ENCODE measurements at places on chromosomes 3 and 15.

DNA sequence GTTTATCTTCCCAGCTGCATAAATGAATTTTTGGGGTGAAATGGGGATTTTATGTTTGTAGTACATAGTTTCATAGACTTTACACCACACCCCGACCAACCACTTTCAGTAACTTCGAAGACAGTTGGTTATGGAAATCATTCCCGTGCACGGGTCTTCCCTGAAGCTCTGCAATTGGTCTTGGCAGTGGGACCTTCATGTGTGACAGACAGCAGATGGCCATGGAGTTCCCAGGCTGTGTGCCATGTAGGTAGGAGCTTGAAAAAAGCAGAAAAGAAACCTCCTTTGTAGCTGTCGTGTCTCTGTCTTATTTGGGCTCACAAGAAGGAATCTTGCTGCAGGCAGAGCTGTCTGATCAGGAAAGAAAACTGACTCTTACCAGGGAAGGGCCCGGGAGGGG lies 25.9 kb downstream of the EXOG start:
- DNase-seq = no peak

GRCh38 chr15:69394556-69395282 lies 19.4 kb upstream of the KIF23 start:
- no peak for DNase-seq

GRCh38 chr3:51669241-51670052 lies 1.6 kb upstream of the TEX264 start:
- DNase-seq = no peak

GRCh38 chr15:66128116-66128680 lies 125.4 kb downstream of the MEGF11 start:
- DNase-seq = no peak

GRCh38 chr15:51793521-51794305 lies 35.7 kb upstream of the TMOD3 start:
- no peak for DNase-seq

GRCh38 chr3:50708620-50709019 lies 33.9 kb downstream of the DOCK3 start:
- DNase-seq = peak; percentile 0

- no peak for DNase-seq
Observed at GRCh38 chr3:50532062-50532705, 28.8 kb upstream of the CACNA2D2 start.

- DNase-seq = no peak
Observed at GRCh38 chr3:7461202-7461825, 600.4 kb downstream of the GRM7 start.

- no peak for DNase-seq
Observed at GRCh38 chr3:11718637-11719405, 75.1 kb upstream of the VGLL4 start.

- DNase-seq = no peak
Observed at GRCh38 chr3:160226026-160226907, 1.0 kb downstream of the C3orf80 start.

GRCh38 chr15:56469483-56469882 lies 4.5 kb upstream of the MNS1 start:
- no peak for DNase-seq

DNA sequence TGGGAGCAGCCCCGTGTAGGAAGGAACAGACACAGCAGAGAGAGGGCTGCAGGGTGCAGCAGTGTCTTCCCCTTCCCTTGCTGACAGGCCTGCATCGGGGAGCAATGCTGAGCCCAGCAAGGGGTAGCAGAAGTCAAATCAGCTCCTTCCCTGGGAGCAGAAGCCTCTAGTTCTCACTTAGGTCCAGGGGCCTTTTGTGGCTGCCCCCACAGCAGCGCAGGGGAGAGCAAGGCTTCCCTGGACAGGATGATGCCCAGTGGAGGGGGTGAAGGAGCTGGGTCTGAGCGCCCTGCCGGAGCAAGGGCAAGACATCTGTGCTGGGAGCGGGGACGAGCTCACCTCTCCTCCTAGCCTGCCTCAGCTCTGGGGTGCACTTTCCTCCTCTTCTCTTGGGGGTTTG lies 827 bp downstream of the PLCB2 start:
- DNase-seq = no peak

DNA sequence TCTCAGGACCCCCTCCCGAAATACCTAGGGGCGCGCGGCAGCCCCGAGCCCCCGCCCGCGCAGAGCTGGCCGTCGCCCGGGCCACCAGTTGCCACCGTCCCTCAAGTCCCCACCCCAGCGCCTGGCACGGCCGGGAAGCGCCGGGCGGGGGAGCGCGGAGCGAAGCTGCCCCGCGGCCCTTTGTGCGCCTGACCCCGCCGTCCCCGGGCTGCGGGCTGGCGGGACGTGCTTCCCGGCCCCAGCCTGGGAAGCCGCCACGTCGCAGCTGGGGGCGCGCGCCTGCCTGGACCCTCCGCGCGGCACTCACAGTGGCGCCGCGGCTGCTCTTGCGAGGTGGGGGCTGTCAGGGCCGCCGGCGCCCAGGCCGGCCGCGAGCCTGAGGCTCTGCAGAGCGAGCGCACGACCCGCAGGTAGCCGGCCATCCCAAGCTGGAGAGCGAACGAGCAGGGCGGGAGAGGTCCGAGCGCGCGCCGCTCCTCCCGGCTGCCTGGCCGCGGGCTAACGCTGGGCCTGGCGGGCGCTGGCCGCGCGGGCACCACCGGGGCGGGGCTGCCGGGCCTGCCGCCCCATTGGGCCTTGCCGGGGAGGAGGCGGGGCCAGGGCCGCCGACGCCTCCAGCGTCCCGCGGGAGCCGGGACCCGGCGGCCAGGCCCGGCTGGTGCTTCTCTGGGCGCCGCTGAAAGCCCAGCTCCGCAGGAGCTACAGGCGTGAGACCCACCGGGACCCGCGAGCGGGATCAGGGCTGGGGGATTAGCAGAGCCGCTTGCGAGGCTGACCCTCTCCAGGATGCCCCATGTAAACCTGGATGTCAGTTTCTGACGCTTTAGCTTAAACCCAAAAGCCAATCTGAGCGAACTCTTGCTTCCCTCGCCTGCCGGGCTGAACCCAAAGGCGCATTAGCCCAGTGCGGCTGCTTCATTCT lies at the start of gene IDH2:
Gene IDH2 (minus strand): TSS at position 500 of the 922 bp plus-strand sequence. CDS start 78 bp downstream, at position 422.
- no peak for DNase-seq

DNA sequence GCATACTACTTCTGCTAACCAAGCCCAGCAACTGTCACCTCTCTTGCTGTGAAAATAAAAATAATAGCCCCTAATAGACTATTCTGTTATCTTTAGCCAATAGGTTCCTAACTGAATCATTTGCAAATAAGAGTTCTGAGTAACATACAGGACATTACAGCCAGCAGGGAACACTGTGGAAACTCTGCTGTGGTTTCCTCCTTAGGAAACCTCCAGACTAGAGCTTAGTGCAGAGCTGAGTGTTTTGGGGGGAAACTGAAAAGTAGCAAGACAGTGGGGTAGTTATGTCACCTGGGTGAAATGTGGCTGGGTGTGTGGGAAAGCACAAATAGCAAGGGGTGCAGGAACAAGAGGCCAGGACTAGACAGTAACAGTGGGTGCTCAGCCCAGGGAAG lies 32.4 kb downstream of the DZIP1L start:
- no peak for DNase-seq
